ENCODE measurements at places on chromosomes 1 and 21. TPM values are rescaled to one million over a fixed set of nuclear protein-coding genes. Genes with fewer than 3 reads are reported as not detected.

PRAMEF26 gene
- total RNA-seq = not detected

DNA sequence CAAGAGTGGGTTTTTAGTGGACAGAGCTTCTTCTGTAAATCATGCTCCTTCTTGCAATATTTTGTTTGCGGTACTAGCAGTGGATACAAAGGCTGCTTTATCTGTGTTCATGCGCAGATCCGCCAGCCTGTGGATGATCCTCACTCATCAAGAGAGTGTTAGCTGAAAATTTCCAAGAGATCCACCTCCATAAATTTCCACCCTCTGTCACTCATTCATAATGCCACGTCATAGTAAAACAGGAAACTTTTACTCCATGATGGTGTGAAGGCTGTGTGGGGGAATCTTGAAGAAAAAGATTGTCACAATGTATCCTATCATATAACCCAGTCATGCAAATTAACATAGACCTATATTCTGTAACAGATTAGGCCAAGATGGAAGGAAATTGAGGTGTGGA is 4.4 kb upstream of the MAPKAPK2 start:
- DNase-seq = no peak

GRCh38 chr21:40516335-40516734 is 330.6 kb downstream of the DSCAM start:
- no peak for DNase-seq

GRCh38 chr1:47623557-47623940 is 185.7 kb downstream of the FOXD2 start:
- DNase-seq = no peak

SERPINC1 gene
- not detected for total RNA-seq

DNA sequence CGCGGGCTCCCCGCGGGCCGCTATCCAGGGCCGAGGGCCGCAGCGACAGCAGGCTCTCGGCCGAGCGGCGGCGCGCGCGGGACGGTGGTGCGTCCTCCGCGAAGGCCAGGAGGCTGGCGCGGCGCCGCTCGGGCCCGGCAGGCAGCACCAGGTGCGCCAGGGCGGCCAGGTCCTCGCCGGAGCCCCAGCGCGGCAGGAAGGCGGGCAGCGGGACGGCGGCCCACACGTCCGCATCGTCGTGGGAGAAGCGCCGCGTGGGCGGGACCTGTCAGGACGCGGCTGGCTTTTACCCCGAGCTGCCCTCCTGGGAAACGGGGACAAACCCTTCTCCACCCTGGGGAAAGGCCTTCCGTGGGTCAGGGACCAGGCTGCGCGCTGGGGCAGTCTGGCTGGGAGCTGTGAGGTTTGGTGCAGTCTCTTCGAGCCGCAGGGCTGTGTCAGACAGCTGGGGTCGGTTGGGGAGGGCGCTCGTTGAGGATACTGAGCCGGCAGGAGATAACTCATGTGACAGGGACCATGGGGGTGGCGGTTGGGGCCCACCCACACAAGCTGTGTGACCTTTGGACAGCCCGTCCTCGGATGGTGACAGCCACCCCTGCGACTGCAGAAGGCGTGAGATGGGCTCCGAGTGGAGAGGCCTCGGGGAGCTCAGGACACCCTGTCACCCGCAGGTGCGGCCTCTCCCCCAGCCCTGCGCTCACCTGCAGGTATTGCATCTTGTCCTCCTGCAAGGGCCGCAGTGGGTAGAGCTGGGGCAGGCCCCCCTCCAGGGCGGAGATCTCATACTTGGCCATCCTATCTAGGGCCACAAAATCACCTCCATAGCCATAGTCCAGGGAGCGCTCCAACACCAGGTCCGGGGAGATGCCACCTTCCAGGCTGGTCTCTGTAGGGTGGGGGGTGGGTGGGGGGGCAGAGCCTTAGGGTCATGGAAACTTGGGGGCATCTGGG is 6.0 kb downstream of the HES3 start:
- peak; percentile 37 for DNase-seq

DNA sequence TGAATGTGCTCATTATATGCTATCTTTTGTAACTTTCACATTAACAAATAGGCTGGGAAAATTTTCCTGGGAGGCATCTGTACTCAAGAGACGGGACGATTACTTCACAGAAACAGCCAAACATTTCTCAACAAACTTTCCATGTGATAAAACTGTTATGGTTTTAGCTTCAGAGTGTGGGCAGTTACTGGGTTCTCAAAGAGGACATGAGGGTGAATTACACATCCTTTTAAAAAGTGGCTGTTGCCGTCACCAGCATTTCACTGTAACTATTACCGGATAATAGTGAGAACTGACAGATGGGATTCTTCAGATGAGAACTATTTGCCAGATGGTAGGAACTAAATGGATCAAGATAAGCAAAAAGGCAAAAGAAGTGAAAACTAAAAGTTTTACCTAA is 109.1 kb downstream of the APP start:
- no peak for DNase-seq

- DNase-seq = no peak
These were observed 41.3 kb downstream of the PGM1 start for GRCh38 chr1:63634471-63634870.

DNA sequence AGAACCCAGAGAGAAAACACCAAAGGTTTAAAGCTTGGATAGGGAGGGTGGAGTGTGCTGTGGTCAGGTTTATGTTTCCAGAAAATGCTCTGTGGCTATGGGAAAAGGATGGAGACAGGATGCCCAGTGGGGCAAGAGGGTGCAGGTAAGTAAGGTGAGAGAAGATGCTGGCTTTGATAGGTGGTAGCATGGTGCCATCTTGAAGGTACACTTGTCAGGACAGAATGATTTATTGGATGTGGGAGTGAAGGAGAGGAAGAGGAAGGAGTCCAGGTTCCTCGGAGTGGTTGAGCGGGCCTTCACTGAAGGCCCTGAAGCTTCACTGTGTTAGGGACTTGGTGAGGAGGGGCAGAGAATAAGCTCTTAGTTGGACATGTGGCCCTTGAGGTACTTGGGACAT is 3.6 kb downstream of the PTPRF start:
- no peak for DNase-seq

DNA sequence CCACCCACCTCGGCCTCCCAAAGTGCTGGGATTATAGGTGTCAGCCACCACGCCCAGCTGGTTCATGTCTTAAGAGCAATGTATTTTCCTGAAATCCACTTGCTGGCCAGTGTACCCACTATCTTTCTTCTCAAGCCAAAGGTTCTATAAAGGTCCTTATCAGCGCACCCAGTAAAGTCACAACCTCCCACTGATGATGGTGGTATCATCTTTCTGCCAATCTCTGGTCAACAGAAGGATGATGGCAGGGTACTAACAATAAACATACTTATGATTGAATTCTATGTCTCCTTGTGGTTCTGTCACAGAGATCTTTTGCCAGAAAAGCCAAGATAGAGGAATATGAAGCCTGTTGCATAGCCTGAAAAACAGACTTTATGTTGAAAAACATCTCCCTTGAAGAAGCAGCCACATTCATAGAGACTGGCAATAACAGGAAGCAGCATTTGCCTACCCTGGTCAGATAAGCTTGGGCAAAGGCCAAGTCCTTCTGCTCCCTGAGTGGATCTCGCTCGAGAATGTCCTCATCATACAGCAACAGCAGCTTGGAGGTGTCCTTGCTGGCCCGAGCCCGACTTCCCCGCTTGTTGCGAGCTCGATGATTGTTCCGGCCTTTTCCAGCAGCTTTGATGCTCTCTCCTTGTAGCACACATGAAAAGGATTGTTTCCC is 73.0 kb downstream of the DAP3 start:
- no peak for DNase-seq

- DNase-seq = peak; percentile 78
These were observed 5.3 kb downstream of the PSRC1 start for GRCh38 chr1:109277434-109278204.

DNAJC11 gene
- 10.1 TPM for total RNA-seq

OR2T2 gene
- not detected for total RNA-seq

DNA sequence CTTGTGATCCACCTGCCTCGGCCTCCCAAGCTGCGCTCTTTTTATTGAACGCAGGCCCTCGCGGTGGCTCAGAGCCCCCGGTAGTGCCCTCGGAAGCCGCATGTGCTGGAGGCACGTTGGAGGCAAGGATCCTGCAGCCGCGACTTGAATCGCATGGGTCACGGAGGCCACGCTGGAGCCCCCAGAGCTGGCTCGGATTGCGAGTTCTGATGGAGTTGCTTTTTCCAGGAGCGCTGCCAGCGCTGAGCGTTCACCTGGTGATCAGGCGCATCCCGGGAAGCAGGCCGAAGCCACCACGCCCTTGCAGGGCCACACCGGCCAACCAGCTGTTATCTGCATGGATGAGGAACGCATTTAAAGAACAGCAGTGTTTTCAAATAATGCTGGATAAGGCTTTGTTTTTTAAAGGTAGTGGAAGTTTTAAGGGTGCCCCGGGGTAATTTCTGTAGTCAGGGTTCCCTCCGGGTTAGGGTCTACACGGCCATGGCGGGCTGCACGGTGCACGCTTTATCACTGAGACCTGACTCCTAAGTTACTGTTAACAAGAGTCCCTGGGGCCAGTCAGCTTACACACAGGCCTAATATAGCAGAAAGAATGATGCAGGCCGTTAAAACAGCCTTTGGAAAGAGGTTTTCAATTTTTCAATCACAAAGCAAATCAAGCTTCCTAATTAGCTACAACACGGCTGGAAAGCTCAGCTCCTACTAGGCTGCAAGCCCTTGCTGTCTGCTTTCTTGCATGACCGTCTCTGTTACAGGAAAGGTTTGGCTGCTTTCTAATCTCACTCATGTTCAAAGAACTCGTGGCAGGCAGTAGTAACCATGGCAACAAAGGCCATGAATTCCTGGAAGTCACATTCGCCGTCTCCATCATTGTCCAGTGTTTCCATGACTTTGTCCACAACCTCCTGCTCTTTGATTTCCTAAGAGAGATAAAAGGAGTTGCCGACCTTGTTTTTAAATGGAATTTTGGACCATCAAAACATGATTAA is 6.0 kb downstream of the S100B start:
- DNase-seq = peak; percentile 53

- DNase-seq = no peak
These were observed 23.0 kb upstream of the RBBP5 start for GRCh38 chr1:205144751-205145150.

FOXD3 gene
- not detected for total RNA-seq

- peak; percentile 67 for DNase-seq
These were observed 68.9 kb downstream of the CDC7 start for GRCh38 chr1:91569411-91570119.

GRCh38 chr1:169092399-169092798 is 14.1 kb upstream of the ATP1B1 start:
- DNase-seq = no peak

GRCh38 chr1:63651161-63651701 is 58.0 kb downstream of the PGM1 start:
- no peak for DNase-seq

DCST2 gene
- total RNA-seq = 1.4 TPM

- DNase-seq = no peak
These were observed 164.7 kb upstream of the RGS18 start for GRCh38 chr1:191993549-191993948.

PDZK1 gene
- 0.83 TPM for total RNA-seq

DNA sequence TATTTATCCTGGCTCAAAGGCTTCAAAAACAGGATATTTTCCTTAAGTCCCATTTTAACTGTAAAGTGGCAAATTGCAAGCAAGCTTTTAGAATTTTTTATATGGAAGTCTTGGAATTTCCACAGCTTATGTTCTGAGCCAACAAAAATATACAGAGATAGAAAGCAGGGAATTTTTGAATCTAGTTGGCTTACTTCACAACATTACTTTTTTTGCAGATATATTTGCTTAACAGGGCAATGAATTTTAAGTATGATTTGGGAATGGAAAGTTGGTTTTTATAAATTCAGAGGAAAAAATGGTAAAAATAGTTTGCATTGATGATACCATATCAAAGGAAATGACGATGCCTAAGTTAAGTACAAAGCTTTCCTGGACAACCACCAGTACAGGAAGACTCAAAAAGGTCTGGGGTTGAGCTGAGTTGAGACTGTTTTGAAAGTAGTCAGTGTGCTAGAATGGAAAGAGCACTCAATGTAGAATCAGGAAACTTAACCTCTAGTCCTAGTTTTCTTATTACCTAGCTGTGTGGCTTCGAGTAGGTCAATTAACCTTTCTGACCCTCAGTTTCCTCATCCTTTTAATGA is 11.0 kb upstream of the VCAM1 start:
- no peak for DNase-seq

DNA sequence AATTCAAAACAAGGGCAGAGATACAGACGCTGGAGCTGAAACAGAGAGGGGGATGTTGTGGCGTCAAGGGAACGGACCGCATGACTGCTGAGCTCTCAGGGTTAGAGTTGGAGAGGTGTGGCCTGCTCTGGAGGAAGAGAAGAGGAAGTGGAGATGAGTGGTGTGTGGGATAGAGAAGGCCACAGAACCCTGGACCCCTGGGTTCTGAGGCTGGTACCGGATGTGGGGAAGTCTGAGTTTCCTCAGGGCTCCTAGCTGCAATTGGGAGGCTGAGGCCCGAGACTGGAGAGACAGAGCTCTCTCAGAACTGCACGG is 1.8 kb downstream of the BCAN start:
- no peak for DNase-seq

IFI44 gene
- total RNA-seq = 11.8 TPM

DNA sequence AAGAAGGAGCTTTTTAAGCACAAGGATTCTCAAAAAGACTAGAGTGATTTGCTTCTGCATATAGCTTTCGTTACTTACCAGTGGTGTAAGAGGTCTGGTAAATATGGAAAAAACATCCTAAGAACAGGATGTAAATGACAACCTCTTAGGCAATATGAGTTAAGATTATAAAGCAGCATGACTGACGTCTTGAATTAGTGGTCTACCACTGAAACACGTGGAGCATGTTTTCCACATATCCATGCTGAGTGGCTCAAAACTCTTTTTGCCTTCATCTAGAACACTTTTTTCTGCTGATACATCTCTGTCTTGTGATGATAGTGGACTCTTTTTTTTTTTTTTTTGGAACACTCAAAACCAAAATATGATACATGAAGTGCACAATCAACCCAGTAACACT is 44.6 kb downstream of the RCAN1 start:
- DNase-seq = no peak

- DNase-seq = no peak
These were observed 1.5 kb downstream of the GPATCH4 start for GRCh38 chr1:156599811-156600210.
